ENCODE measurements at places on chromosomes 16 and 17.
A peak's percentile ranks its signal among the peaks of the same experiment; 100 is the strongest.

GRCh38 chr17:79515110-79515509, 95.7 kb downstream of the RBFOX3 start:
- DNase-seq: no peak

DNA sequence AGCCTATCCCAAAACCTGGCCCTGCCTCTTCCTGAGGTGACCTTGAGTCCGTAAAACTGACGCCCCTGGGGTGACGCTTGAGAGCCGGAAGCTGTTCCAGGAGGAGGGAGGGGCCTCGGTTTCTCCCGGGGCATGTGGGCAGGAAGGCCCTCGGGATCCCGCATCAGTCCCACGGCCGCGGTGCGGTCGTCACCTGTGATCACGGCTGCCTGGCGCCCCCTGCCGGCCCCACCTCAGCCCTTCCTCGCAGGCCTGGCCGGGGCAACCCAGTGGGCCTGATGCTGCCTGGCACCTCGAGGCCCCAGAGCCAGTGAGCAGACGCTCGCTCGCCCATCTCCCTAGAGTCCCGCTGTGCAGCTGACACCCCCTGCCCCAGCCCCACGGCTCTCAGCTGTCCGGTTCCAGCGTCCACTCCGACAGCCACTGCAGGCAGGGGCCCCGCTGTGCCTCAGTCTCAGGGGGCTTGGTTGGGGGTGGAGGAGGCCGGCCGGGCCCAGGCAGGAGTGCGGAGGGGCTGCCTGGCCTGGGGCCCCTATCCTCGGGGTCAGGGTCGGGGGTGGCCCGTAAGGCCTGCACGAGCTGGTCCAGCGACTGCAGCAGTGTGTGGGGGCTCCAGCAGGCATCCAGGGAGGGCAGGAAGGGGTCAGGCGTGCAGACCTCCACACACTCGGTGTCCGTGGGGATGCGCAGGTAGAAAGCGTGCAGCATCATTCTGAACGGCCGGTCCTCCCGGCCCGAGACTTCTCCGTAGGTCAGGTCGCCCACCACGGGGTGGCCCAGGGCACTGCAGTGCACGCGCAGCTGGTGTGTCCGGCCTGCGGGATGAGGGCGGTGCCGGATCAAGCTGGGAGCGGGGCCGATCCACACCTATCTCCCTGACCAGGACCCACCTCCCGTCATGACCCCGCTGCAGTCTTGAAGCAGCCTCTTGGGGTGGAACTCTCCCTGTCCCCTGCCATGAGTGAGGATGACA, 2.3 kb downstream of the RPUSD1 start:
- DNase-seq: peak; percentile 87

- DNase-seq: no peak
Observed at GRCh38 chr16:89067677-89068443, 25.8 kb upstream of the ACSF3 start.

DNA sequence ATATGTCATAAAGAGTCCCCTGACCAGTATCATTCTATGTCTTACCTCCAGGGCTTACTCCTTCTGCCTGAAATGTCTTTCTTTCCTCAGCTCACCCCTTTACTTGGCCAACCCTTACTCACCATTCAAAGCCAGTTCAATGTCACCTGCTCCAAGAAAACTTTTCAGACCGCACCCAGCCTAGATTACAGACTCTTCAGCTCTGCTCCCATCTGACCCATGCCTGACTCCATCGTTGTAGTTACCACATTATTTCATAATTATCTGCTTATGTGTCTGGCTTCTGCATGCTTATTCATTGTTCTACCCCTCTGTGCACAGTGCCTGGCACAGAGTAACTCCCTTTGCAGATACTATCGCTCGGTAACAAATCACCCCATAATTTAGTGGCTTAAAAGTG, 62.5 kb upstream of the TOB1 start:
- no peak for DNase-seq

DNA sequence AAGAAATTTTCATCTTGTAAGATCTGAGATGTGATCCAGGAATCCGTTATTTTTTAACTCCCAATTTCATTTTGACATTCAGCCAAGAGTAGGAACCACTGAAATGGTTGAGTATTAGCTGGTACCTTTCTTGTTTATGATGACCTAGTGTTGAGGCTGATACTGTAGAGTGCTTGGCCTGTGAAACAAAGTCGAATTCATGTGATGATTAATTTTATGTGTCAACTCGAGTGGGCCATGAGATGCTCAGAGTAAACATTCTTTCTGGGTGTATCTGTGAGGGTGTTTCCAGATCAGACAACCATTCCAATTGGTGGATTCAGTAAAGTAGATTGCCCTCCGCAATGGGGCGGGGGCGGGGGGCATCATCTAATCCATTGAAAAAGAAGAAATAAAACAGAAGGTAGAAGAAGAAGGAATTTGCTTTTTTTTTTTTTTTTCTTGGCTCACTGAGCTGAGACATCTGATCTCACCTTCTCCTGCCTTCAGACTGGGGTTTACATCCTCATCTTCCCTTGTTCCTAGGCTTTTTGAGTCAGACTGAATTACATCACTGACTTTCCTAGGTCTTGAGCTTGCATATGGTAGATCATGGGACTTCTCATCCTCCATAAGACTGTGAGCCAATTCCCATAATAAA, 264.6 kb upstream of the KCNJ16 start:
- DNase-seq: no peak

DNA sequence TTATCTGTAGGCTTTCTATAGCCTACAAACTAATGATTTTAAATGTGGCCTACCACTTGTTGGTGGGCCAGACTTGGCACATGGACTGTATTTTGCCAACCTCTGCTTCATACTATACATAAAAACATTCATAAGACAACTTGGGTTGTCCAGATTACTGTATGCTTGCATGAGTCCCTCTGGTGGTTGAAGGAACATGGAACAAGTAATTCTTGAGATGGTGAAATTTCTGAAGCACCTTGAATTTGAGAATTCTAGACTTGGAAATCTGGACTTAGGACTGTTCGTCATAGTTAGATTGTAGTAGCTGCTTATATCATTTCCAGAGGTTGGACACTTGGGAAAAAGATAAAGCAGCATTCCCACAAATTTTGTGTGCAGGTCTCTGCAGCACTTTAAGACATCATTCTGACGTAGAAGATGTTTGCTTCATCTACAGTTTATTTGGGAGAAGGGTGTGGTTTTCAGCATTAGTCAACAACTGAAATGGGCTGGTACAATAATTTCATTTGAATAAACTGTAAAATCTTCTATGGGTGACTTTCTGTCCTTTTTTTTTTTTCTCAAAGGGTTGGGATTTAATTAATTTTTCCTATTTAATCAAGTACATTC, 31.2 kb downstream of the NFATC3 start:
- no peak for DNase-seq

GRCh38 chr16:2516391-2517240, 2.9 kb downstream of the ATP6V0C start:
- DNase-seq: no peak

- DNase-seq: no peak
Observed at GRCh38 chr17:20159406-20160069, 150.4 kb downstream of the SPECC1 start.

- DNase-seq: no peak
Observed at GRCh38 chr17:31321481-31321880, at the start of gene EVI2A. EVI2A (minus strand) TSS chr17:31321622; CDS start chr17:31319013, 2,609 bp downstream.

GRCh38 chr16:30996985-30997724, 12.1 kb downstream of the HSD3B7 start:
- DNase-seq: peak; percentile 90

DNA sequence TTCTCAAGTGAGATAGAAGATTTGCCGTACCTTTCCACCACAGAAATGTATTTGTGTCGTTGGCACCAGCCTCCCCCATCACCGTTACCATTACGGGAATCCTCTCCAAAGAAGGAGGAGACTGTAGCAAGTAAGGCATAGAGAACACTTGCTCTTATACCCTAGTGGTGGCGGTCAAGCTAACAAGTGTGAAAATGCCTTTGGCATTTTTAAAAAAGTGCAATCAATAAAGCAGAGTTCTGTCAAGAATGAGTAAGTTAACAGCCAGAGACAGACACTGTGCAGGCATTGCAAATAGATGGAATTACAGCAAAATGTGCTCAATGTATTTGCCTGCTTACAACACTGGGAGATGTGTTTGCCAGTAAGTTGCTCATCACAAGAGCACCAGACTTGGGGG, 7.7 kb downstream of the MSL1 start:
- no peak for DNase-seq

DNA sequence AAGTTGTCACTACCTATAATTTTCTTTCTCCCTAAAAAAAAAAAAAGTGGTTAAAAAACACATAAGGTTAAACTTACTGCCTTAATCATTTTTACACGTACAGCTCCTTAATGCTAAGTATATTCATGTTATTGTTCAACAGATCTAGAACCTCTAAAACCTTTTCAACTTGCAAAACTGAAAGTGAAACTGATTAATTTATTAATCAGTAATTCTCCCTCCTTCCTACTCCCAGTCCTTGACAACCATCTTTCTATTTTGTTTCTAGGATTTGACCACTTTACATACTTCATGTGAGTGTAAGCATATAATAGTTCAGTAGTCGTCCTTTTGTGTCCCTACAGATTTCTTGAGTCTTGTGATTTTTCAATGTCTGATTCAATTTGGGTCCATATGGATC, 251.4 kb upstream of the KIF2B start:
- DNase-seq: no peak

GRCh38 chr17:4562015-4562969, 1.9 kb upstream of the GGT6 start:
- no peak for DNase-seq

DNA sequence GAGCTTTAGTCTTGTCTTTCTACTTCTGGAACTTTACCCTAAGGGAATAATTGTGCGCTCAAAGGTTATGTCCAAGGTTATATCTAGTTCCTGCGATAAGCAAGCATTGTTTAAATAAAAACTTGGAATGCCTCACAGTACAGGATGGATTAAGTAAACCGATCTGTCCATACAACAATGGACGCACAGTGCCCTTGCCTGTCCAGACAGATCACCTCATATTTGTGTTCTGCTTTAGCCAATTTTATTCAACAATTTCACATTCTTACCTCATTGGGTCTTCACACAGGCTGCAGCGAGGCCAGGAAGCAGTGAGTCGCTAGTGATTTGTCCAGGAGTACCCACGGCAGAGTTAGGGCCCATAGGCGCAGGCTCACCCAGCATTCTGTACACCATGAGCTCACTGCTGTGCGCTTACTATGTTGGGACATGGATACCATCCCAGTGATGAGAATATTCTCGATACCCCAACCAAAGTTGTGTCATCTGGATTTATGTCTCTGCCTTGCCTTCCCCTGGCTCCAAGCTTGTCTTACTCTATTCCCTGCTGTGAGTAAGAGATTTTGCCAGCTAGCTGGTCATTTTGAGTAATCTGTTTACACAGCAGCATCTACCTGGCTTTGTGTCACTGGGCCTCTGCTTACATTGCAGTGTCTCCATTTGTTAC, 39.8 kb downstream of the USP43 start:
- DNase-seq: no peak

- no peak for DNase-seq
Observed at GRCh38 chr16:86527366-86527765, 17.0 kb downstream of the FOXF1 start.

DNA sequence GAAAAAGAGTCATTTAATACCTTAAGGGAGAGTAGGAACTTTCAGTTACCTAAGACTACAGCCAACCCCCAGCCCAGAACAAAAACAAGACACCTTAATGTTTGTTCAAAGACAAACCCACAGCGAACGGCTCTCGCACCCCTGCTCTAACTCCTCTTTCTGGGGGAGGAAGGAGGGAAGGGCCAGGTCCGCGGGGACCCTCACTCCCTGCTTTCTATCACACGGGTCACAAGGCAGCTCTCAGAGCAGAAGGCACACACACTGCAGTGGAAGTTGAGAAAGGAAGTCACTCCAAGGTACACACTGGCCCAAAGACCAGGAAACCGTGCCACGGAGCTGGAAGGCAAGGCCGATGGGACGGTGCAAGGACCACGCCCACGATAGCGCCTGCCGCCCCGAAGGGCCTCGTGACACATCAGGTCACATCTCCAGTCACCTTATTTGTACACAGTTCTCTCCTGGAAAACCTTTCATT, 10.0 kb downstream of the LITAFD start:
- DNase-seq: no peak

- peak; percentile 70 for DNase-seq
Observed at GRCh38 chr16:6643080-6643686, 689.5 kb upstream of the RBFOX1 start.

GRCh38 chr17:42679492-42680330, 1.9 kb downstream of the CCR10 start:
- peak; percentile 97 for DNase-seq

DNA sequence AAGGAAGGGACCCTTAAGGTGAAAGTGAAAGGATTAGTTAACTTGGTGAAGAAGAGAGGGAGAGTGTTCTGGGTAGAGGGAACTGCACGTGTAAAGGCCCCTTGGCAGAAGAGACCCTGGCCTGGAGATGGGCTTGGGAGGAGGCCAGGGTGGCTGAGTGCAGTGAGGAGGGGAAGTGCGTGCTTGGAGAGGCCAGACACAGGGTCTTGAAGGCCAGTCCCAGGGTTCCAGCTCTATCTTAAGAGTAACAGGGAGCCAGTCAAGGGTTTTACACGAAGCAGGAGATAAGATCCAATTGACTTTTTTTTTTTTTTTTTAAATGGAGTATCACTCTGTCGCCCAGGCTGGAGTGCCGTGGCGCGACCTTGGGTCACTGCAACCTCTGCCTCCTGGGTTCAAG, 15.2 kb upstream of the DOK4 start:
- DNase-seq: peak; percentile 54

GRCh38 chr17:81438007-81438659, 42.9 kb downstream of the BAHCC1 start:
- no peak for DNase-seq

GRCh38 chr17:68603027-68603426, 1.9 kb upstream of the FAM20A start:
- DNase-seq: no peak
